ENCODE measurements at places on chromosomes 1 and 21.

DNA sequence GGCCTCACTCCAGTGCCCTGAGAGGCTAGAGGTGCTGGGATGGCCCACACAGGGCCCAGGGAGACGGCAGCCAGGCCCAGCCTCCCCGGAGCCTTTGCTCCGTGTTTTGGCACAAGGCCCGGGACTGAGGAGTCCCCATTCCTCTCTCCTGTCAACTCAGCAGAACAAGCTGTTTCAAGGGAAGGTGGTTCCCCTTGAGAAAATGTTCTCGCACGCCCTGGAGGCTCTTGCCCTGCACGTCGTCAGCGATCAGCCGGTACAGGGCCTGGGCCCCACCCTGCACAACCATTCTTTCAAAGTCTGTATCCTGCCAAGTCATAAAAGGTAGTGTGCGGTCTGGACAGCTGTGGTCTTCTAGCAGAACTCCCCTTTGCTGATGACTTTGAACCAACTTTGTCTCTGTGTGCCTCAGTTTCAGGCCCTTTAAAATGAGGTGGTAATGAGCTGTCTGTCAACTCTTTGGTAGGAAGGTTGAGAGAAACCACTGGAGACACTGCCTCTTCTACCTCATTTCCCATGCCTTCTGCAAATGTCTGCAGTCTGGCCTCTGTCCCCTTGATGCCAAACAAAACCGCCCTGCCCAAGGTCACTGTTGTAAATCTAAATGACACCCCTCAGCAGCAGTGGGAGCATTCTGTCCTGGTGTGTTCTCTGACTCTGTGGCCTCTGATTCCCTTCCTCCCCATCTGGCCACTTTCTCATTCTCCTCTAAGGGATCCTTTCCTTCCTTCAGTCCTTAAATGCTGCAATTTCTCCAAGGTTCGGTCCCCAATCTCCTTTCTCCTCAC is 138.6 kb upstream of the JUN start:
- no peak for DNase-seq

DNA sequence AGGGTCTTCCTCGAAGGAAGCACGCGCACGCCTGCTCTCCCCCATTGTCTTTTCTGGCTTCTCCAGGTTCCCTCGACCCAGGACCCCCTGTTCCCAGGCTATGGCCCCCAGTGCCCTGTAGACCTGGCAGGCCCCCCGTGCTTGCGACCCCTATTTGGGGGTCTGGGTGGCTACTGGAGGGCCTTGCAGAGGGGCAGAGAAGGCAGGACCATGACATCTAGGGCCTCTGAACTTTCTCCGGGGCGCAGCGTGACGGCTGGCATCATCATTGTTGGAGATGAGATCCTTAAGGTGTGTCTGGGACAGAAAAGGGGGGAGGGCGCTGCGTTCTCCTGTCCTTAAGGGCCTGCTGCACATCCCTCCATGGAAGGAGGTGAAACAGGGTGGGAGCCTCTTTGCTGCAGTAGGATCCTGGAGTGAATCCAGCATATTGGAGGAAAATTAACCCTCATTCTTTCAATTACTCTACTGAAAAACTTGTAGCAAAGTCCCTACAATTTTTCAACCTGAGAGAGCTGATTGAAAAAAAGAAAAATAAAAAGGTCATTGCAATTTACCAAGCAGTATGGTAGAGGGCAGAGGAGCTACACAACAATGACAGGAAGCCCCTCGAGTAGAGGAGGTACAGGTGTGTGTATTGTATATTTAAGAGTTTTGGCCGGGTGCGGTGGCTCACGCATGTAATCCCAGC is 777 bp downstream of the FLAD1 start:
- no peak for DNase-seq

DNA sequence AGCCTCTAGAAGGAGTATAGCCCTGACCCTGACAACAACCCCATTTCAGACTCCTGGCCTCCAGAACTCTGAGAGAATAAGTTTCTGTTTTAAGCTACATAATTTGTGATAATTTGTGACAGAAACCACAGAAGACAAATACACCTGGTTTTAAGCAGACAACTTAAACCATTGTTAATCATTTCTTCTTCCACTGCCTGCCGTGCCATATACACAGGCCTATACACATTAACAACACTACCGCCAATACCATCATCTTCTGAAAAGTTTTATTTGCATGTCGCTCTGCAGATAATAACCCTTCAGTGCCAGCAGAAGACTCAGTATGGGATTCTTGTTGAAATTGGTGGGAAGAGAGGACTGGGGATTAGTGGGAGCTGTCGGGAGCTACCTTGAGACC is 39.9 kb upstream of the KRTAP19-8 start:
- no peak for DNase-seq

DNA sequence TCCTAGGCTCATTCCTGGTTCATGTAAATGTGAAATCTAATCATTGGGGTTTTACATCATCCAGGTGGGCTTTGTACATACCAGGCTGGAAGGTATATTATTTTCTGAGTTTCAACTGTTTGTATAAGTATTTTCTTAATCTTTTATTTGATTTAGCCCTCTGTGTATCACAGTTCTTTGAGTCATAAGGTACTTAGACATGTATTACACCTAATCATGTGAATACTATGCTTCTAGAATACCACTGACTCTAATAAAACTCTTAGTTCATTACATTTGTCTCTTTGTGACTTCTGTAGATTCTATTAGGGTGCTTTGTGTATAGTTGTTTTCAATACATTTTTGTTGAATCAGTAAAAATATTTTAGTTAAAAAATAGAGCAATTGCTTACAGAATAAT is 92.8 kb downstream of the ZFYVE9 start:
- DNase-seq: no peak

DNA sequence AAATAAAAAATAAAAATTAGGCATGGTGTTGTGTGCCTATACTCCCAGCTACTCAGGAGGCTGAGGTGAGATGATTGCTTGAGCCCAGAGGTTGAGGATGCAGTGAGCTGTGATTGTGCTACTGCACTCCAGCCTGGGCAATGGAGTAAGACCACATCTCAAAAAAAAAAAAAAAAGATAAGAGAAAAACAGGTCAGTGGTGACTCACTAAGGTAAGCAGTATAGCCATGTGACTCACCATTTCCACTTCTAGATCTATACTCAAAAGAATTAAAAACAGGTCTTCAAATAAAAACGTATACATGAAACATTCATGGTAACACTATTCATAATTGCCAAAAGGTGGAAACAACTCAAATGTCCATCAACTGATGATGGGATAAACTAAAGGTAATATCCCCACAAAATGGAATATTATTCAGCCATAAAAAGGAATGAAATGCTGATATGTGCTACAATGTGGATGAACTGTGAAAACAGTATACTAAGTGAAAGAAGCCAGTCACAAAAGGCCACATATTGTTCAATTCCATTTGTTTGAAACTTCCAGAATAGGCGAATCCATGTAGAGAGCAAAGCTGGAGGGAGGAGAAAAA is 75.1 kb downstream of the ZNF281 start:
- DNase-seq: no peak

DNA sequence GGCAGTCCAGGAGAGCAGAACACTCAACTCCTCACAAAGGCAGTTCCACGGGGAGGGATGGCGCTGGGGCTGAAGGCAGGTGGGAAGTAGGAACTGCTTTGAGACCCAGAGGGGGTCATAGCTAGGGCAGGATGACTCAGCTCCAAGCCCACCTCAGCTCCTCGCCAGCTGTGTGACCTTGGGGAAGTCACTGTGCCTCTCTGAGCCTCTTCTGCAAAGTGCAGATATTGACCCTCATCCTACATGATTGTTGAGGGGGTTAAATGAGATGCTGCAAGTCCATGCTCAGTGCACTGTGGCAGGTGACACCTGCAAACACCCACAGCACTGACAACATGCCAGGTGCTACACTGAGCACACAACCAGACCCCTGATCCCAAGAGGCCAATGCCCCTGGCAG is 93.2 kb downstream of the LACTBL1 start:
- DNase-seq: no peak

DNA sequence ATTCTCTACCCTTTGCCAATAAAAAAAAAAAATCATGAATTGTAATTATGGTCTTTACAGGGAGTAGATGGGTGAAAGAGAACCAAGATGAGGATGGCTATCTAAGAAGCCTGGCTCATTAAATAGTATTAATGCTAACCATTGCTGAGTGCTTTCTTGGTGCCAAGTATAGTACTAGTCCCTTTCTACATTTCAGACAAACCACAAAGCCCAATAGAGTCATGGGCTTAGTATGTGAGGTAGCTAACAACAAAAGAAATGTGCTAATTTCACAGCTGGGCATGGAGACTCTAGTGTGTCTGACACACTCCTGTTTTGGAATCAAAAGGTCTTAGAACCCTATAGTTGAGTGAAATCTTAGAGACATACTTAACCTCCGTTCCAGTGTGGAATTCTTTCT is 84.5 kb upstream of the ESRRG start:
- peak; percentile 49 for DNase-seq

DNA sequence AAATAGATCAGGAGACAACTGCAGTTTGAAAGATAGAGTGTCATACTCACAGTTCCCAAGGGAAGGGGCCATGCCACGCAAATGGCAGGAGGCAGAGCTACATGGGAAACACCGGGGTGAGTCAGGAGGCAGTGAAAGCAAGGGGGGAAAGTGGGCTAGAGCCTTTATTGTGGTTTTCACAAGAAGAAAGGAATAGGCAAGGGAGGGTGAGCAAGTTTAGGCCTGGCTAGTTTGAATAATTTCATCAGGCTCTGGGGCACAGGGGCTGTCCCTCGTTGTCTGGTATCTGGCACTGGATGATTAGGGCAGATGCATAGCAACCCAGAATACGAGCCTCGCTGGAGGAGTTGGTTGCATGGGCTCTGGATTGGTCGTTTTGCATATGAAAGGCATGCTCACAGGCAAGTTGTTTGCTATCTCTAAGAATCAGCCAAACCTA is 17.0 kb upstream of the ITLN2 start:
- DNase-seq: no peak

DNA sequence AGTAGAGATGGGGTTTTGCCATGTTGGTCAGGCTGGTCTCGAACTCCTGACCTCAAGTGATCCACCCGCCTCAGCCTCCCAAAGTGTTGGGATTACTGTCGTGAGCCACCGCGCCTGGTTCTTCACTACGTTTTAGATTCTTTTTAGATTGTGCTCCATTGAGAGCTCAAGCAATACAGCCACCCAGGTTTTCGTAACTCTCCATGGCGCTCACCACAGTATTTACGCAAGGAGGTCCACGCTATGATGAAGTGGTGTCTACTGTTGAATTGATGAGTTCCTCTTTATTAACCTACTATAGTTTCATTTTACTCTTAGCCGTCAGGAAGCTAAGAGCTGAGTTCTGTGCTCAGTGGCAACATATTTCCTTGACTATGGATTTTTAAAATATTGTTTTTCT is 1.8 kb upstream of the KIF1B start:
- DNase-seq: no peak

GRCh38 chr1:213523781-213524398 is 463.9 kb upstream of the PROX1 start:
- DNase-seq: no peak

GRCh38 chr1:170162459-170163246 is 16.9 kb downstream of the NTMT2 start:
- peak; percentile 94 for DNase-seq

DNA sequence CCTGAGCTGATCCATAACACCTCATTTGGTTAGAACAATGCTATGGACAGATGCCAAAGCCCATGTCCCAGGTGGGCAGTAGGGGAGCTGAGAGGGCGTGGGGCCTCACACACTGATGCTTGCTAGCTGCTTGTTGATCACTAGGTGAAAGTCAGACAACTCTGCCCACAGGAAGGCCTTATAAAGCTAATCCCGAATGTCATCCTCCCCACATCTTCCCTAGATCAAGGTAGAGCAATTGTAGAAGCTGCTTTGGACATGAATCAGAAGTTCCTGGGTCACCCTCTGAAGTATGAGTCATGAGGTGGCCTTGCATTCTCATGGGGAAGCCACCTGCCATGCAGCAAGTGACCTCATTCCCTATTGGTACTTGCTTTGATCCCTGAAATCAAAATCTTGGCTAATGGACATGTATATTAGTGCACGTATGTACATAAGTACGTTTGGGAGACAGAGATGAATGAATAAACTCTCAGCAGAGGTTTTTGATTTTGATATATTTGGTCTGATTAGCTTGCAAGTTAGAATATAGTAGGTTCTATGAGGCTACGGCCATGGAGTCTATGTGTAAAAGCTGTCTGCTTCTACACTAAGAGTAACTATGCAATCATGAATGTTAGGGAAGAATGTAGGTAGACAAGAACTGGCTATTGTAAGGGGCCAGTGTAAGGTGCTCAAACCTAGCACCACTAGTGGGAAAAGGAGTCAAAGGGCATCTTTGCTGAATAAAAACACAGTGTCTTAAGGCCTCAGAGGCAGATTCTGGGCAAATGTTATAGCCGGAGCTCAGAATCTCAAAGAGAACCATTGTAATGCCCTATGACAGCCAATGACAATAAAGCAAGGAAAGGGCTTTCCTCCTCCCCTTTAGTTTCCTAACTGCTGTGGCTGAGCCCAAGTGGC is 52.6 kb downstream of the ABCA4 start:
- no peak for DNase-seq

- DNase-seq: no peak
Observed at GRCh38 chr1:59110271-59110670, 186.6 kb upstream of the FGGY start.

- DNase-seq: no peak
Observed at GRCh38 chr1:30342535-30343141, 380.7 kb downstream of the MATN1 start.

DNA sequence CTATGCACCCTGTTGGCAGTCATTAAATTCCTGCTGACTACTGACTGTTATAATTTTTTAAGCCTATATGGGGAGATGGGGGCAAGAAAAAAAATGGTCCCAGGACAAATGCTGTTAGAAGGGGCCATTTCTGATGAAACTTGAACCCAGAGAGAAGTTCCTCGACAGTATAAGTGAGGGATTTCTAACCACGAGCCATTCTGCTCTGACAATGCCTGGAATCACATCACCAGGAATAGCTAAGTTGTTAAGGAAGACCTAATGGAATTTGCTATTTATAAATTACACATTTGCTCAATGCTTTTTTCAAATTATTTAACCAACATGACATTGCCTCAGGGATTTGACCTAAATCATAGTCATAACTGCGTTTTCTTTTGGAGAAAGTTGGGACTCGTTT is 55.2 kb downstream of the LHX9 start:
- no peak for DNase-seq

DNA sequence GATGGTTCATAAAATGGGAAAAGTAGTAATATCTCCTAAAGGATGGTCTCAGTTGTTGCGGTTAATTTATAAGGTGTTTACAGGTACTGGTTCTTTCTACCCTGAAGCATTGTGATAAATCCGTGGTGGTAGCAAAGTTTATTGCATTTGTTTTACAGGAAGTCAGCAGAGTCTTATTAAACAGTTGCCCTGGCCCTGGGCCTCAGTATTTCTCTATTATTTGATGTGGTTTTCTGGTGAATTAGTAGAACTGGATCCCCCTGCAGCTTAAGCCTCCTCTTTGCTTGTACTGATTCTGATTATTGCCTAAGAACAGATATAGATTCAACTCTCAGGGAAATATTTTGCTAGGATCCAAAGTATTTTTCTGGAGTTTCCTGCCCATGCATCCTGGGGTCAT is 76.4 kb upstream of the CD55 start:
- DNase-seq: no peak

DNA sequence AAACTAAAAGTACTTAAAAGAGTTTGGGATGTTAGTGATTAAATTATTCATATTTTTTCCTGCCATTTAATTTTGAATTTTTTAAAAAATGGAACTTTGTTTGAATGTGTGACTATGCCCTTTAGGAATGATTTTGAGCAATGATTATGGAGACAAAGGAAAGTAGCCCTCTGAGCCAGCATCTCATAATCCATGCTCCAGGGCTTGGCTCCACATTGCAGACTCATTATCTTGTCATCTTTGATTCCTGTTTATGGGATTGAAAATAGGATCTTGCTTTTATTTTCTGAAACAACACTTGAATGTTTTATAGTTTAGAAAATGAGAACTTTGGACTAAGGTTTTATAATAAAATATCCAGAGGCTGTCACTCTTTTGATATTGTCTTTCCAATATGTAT is 14.5 kb downstream of the AXDND1 start:
- no peak for DNase-seq

Data from astrocyte of the cerebellum (primary cell).